ENCODE measurements at places on chromosomes 1 and 21.
A peak's percentile ranks its signal among the peaks of the same experiment; 100 is the strongest.

- DNase-seq, result no peak
Observed at GRCh38 chr1:52268372-52268771, 97.6 kb downstream of the CC2D1B start.

DNA sequence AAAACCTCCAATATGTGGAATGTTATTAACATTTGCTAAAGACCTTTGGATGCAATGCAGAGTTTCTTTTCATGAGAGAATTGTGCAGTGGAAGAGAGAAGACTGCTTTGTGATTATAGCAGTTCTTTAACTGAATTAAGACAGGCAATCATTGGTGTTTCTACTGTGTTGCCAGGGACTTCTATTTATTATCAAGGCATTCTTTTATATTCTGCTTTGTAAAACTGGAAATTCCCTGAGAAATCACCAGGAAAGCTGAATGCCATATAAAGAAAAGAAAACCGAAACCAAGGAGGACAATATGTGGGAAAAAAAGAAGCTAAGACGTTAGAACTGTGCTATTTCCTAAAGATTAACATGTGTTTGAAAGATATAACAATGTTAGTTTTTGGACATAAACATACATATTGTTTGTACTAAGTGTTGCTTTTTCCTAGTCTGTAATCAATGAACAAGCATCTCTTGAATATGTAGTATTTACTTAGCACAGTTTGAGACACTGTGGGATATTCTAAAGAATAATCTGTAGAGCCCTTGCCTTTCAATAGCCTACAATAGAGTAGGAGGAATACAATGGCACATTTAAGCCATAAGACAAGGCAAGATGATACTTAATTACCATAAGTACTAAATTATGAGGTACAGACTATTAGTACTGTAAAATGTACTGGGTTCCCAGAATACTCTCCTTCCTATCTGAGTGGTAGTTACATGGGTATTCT, 47.1 kb downstream of the EXTL2 start:
- no peak for DNase-seq

GRCh38 chr1:114585231-114585630, 3.8 kb upstream of the BCAS2 start:
- no peak for DNase-seq

- no peak for DNase-seq
Observed at GRCh38 chr1:84027368-84027767, 28.4 kb upstream of the TTLL7 start.

- DNase-seq, result no peak
Observed at GRCh38 chr21:33254766-33255165, 11.4 kb upstream of the IL10RB start.

DNA sequence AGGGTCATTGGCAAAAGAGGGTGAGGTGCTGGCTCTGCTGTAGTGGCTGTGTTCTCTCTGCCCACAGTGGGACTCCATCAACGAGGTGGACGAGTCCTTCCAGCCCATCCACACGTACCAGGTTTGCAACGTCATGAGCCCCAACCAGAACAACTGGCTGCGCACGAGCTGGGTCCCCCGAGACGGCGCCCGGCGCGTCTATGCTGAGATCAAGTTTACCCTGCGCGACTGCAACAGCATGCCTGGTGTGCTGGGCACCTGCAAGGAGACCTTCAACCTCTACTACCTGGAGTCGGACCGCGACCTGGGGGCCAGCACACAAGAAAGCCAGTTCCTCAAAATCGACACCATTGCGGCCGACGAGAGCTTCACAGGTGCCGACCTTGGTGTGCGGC, 12.9 kb downstream of the EPHA8 start:
- no peak for DNase-seq

- no peak for DNase-seq
Observed at GRCh38 chr21:46284733-46285132, 678 bp downstream of the MCM3AP start.

DNA sequence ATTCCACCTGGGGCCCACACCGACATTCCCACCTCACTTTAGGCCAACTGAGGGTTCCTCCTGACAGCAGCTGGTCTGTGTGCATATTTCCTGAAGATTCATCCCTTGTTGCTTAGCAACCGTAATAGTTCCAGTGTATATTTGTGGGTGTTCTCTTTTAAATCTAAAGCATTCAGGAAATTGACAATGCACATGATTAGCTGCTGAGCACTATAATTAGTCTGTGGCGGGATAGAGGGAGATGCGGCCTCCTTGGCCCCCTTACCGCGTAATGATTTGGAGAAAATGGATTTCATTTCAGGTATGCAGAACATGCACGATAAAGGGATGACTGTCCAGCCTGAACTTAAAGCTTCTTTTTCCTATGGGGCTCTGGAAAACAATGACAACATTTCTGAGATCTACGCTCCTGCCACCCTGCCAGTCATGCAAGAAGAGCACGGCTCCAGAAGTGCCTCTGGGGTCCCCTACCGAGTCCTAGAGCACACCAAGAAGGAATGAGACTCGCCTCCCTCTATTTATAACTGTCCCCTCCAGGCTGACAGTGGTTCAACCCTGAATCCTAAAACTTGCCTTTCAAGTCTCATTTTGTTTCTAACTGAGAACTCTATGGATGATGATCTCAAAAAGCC, 33.8 kb upstream of the RCAN3 start:
- no peak for DNase-seq

DNA sequence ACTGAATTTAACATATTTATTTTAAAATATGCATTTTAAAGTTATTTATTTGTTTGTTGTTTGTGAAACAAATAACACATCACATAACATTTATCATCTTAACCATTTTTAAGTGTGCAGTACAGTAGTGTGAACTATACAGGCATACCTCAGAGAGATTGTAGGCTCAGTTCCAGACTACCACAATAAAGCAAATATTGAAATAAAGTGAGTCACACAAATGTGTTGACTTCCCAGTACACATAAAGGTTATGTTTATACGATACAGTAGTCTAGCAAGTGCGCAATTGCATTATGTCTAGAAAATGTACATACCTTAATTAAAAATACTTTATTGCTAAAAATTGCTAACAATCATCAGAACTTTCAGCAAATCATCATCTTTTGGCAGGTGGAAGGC, 739.4 kb upstream of the ADGRL4 start:
- DNase-seq, result no peak

- DNase-seq, result no peak
Observed at GRCh38 chr1:7209336-7209735, 424.1 kb downstream of the CAMTA1 start.

GRCh38 chr21:20971296-20971921, 26.8 kb upstream of the NCAM2 start:
- peak; percentile 24 for DNase-seq

DNA sequence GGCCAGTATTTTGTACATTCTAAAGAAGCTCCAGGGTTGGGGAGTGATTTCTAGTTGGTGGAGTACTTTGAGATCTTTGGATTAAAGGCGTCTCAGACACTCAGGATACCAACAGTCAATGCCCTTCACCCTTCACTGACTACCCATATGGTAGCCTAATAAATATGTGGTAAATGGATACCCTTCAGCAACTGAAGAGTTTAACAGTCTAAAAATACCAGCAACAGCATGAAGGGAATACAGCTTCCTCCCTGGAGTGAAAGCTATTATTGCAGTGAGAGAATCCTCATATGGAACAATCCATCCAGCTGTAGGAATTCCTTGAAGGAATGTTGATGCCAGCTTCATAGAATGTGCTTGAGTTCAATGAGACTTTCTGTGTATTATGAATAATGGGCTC, 26.8 kb downstream of the DNAJC11 start:
- no peak for DNase-seq

DNA sequence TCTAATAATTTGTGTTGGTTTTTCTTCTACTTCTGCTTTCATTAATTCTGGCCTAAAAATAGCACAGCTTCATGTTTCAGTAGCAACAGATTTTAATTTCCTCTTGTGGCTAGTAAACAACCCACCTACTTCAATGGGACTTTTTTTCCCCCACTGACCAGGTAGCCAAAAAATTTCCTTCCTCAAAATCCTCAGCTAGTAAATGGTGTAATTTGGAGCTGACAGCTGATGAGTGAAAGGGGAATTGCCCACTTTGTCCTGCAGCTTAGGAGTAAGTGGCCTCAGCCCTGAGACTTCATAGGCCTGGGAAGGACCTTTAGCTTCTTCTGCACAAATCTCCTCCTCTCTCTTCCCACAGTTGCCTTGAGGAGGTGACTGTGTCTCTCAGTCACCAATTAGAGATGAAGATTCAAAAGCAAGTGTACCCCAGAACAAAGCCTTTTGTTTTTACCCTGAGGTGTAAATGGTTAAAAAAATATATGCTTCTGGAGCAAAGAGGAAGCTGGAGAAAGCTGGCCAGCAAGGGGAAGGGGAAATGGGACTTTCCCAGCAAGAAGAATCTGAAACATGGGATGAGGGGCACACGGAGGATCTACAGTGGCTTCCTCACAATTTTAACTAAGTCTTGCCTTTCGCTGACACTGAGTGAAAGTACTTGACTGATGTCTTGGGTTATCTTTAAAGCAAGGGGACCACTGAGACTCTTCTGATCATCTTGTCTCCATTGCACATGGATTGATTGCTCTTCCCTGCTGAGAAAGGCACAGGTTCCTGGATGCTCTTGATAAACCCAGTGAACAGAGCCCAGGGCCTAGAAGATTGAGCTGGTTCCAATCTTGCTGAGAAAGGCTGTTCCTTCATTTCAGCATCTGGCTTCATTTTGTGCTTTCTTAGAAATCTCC, 35.8 kb upstream of the VCAM1 start:
- DNase-seq, result no peak

- DNase-seq, result no peak
Observed at GRCh38 chr1:74583397-74583796, 71.0 kb upstream of the LRRC53 start.

GRCh38 chr1:240527086-240527485, 84.9 kb downstream of the GREM2 start:
- DNase-seq, result no peak

DNA sequence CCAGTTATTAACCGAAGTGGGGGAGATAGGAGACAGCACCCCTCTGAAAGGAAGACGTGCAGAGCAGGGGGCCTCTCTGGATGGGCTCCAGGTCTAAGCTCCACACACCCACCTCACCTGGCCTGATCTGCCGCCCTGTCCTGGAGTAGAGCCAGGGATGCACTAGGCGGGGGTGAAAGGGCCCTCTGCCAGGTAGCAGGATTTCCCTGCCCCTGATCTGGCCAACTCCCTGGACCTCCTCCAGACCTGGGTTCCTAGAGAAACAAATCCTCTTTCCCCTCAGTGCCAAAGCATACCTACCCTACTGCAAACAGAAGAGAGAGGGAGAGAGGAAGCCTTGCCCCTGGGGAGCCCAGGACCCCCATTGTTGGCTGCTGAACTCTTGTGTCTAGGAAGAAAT, 2.0 kb downstream of the CRABP2 start:
- no peak for DNase-seq

DNA sequence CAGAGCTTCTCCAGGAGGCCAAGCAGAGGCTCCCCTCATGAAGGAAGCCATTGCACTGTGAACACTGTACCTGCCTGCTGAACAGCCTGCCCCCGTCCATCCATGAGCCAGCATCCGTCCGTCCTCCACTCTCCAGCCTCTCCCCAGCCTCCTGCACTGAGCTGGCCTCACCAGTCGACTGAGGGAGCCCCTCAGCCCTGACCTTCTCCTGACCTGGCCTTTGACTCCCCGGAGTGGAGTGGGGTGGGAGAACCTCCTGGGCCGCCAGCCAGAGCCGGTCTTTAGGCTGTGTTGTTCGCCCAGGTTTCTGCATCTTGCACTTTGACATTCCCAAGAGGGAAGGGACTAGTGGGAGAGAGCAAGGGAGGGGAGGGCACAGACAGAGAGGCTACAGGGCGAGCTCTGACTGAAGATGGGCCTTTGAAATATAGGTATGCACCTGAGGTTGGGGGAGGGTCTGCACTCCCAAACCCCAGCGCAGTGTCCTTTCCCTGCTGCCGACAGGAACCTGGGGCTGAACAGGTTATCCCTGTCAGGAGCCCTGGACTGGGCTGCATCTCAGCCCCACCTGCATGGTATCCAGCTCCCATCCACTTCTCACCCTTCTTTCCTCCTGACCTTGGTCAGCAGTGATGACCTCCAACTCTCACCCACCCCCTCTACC, 19.1 kb downstream of the CSF1 start:
- DNase-seq, result no peak

GRCh38 chr1:183597656-183598347, 7.5 kb upstream of the NCF2 start:
- no peak for DNase-seq

DNA sequence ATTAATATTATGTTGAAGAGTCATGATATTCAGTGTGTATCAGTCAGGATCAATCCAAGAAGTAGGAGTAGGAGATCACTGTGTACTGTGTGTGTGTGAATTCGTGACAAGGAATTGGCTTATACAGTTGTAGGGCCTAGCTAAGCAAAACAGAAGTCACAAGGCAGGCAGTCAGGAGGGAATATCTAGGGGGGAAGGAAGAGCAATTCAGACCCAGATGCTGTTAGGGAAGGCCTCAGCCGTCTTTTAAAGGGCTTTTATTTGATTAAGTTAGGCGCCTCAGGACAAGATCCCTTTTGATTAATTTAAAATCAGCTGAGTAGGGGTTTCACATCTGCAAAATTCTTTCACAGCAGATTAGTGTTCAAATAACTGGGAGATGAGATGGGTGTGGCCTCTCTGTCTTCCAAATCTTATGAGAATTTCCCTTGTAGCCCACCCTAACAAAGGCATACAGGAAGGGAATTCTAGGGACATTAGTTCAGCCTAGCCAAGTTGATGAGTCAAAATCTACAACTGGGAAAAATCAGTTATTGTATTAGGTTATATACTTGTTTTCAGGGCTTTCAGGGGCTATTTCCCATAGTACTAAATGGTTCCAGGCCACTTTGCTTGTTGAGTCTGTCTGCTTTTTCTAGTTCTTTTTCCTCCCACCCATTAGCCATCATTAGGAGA, 47.4 kb downstream of the ALG6 start:
- no peak for DNase-seq

- DNase-seq, result no peak
Observed at GRCh38 chr1:17027403-17027802, 15.7 kb upstream of the ATP13A2 start.

DNA sequence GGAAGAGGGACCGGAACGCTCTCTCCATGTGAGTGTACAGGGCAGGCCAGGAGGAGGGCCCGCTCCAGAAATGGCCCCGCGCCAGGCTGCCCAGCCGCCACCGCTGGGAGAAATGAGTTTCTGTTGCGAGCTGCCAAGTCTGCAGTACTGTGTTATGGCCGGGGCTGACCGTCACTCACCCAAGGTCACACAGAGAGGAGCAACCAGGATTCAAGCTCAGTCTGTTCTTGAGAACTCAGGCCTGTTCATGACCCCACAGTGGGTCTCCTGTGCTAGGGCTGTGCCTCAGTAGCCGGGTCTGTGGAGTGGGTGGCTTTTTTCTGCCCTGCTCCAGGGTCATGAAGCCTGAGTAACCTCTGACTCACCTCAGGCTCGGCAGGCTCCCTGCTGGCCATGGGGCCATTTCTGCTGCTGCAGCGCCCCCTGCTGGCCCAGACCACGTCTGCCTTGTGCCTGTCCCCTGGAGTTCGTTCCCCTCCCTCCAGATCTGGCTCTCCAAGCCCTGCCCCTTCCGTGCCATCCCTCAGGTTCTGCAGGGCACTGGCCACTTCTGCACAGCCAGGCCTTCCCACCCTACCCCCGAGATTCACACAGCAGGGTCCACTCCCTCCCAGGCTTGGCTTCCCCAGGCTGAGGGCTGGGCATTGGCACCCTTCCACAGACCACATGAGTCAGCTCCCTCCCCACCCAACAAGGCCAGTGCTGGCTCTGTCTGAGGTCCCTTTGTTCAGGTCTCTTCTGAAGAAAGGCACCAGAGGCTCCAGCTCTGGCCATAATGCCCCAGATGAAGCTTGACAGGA, 51.8 kb downstream of the EDN2 start:
- DNase-seq, result peak; percentile 95

- no peak for DNase-seq
Observed at GRCh38 chr1:64396817-64397216, 73.1 kb upstream of the CACHD1 start.

All from D721Med (cell line).